ENCODE measurements at places on chromosomes 12 and 14.

GRCh38 chr14:71590131-71590530 lies 342.1 kb upstream of the RGS6 start:
- no peak for DNase-seq

DNA sequence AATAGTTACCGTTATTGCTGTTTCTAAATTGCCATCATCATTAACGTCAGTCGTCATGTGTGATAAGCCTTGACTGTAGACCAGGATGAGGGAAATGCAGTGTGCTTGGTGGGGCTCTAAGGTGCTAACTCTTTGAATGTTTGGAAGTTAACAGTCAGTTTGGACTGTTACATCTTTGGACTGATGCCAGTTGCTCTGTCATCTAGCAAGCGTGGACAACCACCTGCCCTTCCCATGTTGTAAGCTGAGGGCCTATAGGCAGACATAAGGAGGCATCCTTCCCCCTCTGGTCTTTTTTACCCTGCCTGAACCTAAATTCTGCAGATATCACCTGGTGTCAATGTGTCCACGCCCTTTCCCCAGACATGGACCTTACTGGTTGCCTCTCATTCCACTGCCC lies 94.4 kb downstream of the PPP2R5C start:
- peak; percentile 61 for DNase-seq

DNA sequence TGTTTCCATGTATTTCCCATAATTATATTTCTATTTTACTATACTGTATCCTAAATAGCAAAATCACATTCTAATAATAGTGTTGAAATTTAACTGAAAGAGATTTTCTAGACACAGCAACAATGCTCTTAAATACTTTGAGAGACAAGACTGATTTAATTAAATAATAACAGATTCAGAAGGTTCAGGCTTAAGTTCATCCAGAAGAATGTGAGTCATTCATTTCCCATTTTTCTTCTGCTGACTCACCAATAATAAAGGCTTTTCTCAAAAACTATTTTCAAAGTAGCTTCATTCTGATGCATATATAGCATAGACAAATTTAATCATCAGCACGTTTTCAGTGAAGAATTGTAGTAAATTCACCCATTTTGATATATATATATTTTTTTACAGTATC lies 481.4 kb downstream of the MDGA2 start:
- no peak for DNase-seq

DNA sequence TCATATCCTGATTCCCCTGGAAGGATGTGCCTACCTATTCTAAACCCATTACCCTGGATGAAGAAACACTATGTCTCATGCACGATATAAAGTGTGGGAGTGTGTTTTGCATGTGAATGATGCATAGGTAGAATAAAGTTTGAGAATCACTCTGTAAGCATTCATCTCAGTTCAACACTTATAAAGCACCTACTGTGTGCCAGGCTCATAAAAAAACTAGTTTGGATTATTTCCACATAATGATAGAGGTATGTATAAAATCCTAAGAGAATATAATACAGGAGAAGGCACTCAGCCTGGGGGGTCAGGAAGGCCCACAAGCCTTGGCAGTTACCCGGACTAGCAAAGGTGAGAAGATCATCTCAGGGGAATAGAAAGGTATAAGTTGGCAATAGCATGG lies 41.1 kb upstream of the BCL2L14 start:
- no peak for DNase-seq

GRCh38 chr12:48199774-48200221 lies 3.3 kb downstream of the OR10AD1 start:
- no peak for DNase-seq

DNA sequence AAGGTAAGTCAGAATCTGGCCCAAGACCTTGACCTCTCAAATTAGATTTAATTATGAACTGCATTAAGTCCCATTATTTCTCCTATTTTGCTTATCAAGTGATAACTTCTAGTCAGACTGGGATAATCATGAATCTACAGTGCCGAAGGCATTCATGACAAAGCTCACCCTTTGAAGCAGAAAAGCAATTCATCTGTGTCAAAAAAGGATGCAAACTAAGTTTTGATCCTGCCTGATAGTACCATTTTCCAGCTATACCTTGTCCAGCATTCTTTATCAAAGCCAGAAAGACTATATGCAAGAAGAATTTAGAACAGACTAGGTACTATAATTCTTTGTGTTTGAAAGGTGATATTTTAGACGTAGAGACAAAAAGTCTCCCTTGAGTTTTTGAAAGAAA lies 268.1 kb downstream of the FBXL14 start:
- no peak for DNase-seq

- no peak for DNase-seq
Measured at GRCh38 chr14:36665887-36666415, 4.3 kb downstream of the PAX9 start.

DNA sequence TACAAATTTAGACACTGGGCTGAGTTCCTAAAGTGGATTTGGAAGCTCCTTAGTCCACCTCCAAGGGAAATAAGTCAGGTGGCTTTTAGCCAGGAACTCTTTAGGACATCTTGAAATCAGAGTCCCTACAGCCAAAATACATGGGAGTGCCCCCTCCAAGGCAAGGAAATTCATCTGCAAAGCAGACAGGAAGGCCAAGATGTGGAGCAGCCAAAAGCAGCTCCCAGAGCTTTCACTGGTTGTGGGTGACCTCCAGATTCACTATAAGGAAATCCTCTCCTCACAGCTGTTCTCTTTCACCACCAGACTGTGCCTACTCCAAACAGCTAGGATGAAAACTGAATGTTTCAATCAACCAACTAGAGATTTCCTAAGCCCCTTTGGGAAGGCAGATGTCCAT lies 6.6 kb downstream of the TTC9 start:
- DNase-seq, result no peak

- no peak for DNase-seq
Measured at GRCh38 chr14:68808696-68809480, 16.0 kb upstream of the ZFP36L1 start.

DNA sequence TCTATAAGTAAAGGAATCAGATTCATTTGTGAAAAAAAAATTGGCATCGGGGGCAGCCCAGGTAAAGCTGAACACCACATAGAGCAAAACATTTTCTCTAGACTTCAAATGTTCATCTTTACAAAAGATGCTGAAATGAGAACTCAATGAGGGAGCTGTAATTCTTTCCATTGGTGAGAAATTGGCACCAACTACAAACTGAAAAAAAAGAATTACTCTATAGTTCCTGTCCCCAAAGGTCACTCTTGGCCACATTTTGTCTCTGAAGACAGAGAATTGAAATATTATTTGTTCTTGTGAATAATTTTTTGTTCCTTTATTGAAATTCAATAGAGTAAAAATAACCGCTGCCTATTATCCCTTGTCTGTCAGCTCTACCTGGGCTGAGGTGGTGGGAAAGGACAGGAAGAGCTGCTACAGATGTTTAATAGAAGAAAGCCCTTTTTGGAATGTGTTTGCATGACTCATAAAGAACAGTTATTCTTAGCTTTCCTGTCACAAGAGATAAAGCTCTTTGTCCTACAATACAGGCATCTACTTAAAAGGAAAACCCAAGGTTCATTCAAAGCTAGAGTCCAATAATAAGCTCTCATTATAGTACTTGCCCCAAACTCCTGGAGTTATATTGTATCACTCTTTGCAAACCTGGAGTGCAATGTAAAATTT lies 380.1 kb upstream of the KITLG start:
- peak; percentile 2 for DNase-seq

DNA sequence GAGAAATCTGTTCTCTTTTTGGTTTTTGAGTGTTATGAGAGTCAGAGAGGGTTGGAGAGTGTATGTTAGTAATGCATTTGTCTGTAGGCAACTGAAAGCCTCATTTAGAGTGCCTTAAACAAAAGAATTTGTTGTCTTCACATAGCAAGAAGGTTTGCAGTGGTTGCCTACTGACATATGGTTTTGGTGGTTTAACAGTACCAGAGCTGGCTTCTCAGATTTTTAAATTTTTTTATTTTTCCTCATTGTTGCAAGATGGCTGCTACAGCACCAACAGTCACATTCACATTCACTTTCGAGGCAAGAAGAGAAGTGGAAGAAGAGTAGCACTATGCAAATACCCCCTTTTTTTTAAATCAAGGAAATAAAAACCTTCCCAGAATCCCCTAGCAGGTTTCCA lies 106.5 kb downstream of the ADCK1 start:
- no peak for DNase-seq

GRCh38 chr14:85441909-85442643 lies 87.9 kb upstream of the FLRT2 start:
- DNase-seq, result no peak

- no peak for DNase-seq
Measured at GRCh38 chr14:84251411-84252115, 1278.4 kb upstream of the FLRT2 start.

- no peak for DNase-seq
Measured at GRCh38 chr14:101867854-101868253, 96.5 kb upstream of the DYNC1H1 start.

- no peak for DNase-seq
Measured at GRCh38 chr12:85393606-85394005, 113.6 kb downstream of the ALX1 start.

DNA sequence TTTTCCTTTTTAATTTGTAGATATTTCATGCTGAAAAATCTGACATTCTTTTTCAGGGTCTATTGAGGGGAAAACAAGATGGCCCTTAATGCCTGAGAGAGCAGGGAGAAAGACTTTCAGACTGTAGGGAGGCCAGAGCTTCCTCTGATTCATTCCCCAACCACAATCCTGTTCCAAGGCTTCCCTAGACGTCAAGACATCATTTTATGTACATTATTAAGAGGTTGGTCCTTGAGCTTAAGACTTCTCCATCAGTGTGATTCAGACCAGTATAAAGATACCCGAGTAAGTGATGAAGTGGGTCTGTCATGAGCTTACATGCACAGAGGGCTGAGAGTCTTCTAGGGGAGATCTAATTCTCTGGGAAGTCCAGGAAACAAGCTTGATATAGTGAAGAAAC lies 57.3 kb downstream of the AVPR1A start:
- no peak for DNase-seq

DNA sequence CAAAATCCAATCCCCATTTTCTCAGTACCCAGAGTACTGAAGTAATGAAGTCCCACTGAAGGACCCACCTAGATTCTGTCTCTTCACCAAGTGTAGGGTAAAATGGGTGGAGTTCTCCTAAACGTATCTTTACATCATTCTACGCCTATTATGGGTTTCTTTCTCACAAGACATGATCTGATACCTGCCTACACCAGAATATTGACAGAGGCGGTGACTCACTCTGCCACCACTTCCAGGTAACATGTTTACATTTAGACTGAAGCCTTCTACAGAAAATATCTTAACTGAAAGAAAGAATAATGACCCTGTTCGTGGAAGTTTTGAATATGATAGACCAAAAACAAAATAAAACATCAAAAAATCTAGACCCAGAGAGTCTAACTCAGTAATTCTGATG lies 89.8 kb downstream of the BTG1 start:
- no peak for DNase-seq

- DNase-seq, result no peak
Measured at GRCh38 chr12:58761308-58761707, 159.0 kb downstream of the LRIG3 start.

Measured in hematopoietic multipotent progenitor cell treated with erythropoietin and hydrocortisone succinate and interleukin-3 and kit ligand, for 6 days (in vitro differentiated cells).